ENCODE measurements at places on chromosomes 7 and 10.

DNA sequence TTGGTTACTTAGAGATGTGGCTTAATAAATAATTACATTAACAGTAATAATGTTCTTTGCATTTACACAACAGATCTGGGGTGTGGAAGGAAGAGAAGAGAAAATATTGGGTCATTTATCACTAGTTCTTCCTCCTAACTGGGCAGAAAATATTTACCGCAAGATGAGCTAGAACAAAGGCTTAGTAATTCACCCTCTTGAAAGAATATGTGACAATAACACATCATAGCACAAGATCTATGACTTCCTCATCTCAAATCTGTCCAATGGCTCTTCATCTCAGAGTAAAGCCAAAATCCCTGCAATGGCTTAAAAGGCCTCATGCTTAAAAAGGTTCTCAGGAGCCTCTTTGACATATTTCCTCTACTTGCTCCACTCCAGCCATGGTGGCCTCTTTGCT is 178.6 kb downstream of the ZNF438 start:
- no peak for DNase-seq

DNA sequence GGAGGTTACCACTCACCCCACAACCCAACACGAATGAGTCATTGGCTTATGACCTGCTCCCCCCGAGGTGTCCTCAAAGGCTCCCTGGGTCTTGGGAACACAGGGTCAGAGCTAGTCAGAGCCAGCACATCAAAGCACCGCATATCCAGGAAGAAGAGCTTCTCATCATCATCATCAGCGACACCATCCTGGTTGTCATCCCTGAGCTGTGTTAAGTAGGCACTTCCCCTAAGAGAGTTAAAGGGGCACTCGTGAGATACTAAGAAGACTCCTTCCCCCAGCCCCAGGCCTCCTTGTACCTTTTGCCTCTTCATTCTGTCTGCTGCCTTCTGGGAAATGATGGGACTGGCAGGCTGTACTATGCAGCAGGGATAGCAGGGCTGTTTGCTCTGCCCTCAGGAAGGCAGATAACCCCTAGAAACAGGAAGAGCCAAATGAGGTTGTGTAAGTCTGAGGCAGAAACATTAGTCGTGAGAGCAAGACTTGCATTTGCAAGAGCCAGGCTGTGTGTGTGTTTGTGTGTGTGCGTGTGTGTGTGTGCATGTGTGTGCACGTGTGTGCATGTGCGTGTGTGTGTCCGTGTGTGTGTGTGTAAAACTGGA is 11.1 kb upstream of the CPA1 start:
- DNase-seq: no peak

DNA sequence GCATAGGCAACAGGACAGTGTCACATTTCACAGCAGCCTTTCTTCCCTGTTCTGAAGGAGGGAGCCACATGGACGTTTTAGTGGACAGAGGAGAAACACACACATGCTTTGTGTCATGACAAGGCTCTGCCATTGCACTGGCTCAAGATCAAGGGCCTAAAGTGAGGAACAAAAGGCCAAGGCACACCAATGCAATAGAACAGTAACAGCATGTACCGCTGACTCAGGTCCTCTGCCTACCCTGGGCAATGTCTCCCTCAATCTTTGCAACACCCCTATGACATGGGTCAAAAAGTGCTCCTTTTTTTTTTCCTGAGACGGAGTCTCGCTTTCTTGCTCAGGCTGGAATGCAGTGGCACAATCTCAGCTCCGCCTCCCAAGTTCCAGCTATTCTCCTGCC is 57.8 kb upstream of the SDK1 start:
- DNase-seq: no peak

- peak; percentile 86 for DNase-seq
Observed at GRCh38 chr7:92245487-92246359, at the start of the genes ANKIB1 and KRIT1. ANKIB1 (plus strand) TSS chr7:92245974; CDS start chr7:92294979, 49,005 bp downstream. KRIT1 (minus strand) TSS chr7:92245914; CDS start chr7:92242135, 3,779 bp downstream.

DNA sequence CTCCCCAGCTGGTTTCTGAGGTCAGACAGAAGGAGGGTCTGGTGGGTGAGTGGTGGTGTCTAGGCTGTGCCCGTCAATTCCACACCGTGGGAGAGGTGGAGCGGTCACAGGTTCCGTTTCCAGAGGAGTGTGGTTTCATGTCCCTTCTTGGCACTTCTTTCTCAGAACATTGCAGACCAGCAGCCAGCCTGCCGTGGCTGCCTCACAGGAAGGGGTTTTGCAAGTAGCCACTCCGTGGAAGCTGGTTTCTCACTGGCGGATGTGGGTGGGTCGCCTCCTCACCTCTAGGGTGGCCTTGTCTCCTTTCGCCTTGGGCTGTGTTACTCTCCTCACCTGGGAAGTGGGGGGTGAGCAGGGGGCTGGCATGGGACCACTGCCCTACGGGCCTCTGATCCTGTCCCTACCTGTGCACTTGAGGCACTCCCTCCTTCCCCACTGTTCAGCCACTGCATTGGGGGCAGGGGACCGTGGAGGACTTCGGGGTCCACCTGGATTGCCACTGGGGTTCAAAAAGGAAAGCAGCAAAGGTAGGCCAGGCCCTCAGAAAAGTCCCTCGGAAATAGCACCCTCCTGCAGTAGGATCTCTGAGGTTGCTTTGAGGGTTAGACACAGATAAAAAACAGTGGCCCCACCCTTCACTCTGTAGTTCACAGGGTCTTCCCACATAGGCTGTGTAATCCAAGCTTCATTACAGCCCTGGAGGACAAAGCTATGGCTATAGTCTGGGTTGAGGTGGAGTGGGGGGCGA is 33.9 kb downstream of the TSPAN14 start:
- DNase-seq: no peak

DNA sequence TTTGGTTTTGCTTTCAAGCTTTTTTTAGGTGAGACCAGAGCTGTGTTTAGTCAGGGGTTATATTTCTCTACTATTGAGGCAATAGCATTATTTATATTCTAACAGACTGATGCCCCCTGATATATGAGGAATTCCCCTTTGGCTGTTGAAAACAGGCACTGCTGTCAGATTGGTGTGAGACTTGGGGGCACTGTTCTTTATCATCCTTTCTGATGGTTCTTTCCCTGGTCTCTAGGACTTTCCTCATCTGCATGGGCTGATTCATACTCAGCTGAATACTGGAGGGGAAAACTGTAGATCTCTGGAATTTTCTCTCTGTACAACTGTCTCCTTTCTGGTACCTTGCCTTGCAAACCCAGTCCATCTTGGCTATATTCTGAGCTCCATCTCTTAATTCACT is 10.0 kb upstream of the ICA1 start:
- no peak for DNase-seq

GRCh38 chr7:1320616-1321240 is 88.1 kb downstream of the UNCX start:
- DNase-seq: no peak

- DNase-seq: no peak
Observed at GRCh38 chr7:22320416-22320815, 36.5 kb downstream of the RAPGEF5 start.

GRCh38 chr7:47317487-47317886 is 264.4 kb downstream of the TNS3 start:
- DNase-seq: no peak

GRCh38 chr10:90204131-90204955 is 503.0 kb downstream of the KIF20B start:
- DNase-seq: no peak

DNA sequence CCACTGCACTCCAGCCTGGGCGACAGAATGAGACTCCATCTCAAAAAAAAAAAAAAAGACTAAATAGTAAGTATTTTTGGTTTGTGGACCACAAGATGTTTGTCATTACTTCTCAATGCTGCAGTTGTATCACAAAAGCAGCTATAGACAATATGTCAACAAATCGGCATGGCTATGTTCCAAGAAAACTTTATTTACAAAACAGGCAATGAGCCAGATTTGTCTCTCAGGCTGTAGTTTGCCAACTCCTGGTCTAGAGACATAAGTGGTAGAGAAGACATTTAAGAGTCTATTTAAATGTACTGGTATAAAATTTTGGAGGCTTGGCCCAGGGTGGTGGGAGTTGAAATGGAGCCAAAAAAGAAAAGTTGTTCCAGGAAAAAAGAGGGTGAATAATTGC is 185.8 kb downstream of the SORCS1 start:
- no peak for DNase-seq

DNA sequence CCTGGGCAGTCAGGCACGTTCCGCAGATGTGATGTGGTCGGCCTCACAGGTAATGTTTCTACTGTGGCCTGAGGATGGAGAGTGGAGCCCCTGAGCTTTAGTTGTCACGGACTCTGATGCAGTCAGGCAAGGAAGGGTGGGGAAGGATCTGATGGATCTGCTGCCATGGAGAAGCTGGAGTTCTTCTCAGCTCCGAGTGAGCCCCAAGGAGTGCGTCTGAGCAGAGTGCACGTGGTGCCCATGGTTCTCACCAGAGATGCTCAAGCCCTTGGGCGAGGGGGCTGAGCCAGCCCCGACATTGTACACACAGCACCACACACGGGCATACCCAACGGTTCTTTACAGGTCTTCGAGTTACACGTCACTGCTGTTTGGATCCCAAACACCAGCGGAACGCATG is 192.5 kb downstream of the EBF3 start:
- no peak for DNase-seq

DNA sequence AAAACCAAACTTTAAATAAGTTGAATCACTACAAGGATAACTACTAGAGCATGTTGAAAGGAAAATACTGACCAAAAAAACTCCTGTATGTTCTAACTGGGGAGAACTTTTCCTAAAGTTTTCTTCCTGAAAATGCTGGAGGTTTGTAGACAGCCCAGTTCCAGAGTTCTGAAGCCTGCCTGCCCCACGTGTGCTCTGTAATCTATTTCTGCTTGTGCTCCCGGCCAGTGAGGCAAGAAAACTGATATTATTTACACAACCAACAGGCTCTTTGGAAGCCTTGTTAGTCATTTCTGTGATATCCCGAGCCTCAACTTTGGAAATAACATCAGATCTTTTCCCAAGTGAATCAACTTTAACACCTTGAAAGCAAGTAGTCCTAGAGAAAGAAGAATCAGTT is 46.7 kb downstream of the ZFAND4 start:
- DNase-seq: no peak

- peak; percentile 85 for DNase-seq
Observed at GRCh38 chr7:73521636-73522104, 423 bp downstream of the BAZ1B start.

GRCh38 chr10:8758029-8758428 is 703.5 kb downstream of the GATA3 start:
- DNase-seq: no peak

GRCh38 chr7:147607157-147607800 is 983.3 kb upstream of the C7orf33 start:
- DNase-seq: no peak

DNA sequence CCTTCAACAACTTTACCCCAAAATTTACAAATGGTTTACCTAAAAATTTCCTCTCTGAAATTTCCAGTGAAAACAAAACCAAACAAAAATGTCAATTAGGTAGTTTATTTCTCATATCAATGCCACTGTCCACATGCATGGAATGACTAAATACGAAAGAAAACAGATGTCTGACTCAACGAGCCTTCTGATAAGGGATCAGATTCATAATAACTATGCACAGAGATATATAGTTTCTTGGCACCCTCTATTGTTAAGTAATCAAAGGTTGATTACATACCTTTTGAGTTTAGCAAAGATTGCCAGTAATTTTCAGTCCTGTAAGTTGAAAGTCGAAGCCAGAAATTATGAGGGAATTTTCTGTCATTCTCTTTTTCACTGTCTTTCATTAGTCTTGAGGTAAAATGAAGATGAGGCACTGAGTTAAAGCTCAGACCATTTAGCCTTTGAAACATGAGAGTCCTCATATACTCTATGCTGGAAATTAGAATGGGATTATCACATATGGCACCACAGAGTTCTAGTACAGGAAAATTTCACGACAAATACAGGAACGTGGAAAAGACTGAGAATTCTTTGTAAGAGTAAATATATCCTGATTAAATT is 519.1 kb upstream of the ANKRD30A start:
- DNase-seq: no peak

Data from GM13977 (cell line).